ENCODE measurements at places on chromosomes 1 and 21.

- no peak for ATAC-seq
Measured at GRCh38 chr1:206719169-206719839, 34.6 kb downstream of the MAPKAPK2 start.

DNA sequence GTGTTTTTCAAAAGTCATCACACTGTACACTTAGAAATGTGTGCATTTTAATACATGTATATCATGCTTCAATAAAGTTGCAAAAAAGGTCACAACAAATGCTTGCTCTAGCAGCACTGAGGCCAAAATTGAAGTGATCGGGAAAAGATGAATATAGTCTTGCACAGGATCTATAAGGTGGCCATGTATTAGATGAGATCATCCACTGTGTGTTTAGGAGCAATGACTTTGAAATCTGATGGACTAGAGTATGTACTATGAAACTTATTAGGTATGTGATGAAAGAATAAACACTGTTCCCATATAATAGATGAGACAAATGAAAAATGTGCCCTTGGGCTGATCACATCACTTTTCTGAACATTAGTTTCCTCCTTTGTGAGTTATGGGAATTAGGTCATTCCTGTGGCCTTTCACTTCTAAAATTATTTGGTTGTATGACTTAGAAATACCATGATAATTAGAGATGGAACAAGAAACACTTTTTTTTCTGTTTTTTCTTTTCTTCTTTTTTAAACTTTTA is 984.6 kb downstream of the ADGRL2 start:
- ATAC-seq, result no peak

DNA sequence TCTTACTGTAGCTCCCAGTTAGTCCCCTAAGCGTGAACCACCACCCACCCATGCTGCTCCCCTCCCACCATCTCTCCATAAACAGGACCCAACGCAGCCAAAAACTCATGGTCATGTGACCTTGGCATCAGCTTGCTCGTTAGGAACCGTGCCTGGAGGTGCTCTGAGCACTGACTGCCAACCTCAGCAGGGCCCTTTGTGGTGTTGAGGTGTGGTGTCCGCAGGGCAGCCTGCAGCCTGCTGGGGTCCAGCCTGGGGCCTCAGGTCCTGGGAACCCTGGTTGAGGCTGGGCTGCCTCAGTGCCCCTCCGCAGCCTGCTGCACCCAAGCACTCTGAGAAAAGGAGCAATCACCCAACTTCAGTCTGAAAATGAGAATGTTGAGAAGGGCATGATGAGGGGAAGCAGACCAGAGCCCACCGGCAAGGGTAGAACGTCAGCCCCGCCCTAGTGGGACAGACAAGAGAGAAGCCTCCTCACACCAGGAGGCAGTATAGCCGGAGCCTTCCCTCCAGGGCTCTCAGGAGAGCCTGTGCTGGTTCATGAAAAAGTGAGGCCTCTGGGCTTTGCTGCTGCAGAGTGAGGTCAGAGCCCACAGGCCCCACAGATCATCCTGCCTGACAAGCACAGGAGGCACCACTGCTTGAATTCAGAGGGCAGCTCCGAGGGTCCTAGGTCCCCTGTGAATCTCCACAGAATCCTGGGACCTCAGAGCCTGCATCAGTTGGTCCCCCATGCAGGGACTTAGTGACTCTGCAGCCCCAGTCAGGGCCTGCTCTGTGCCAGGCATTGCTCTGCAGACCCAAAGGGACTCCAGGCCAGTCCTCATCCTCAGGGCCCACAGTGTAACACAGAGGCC is 4.9 kb upstream of the COL6A2 start:
- no peak for ATAC-seq

DNA sequence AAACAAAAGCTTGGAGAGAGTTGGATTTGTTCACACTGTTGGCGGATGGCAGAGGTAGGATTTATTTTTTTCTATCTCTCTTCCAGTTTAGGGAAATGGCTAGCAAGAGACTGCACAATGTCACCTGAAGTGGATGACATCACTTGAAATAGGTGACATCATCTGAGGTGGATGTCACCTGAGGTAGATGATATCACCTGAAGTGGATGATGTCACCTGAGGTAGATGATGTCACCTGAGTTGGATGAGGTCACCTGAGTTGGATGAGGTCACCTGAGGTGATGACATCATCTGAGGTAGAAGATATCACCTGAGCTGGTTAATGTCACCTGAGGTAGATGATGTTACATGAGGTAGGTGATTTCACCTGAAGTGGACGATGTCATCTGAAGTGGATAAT is 413.4 kb downstream of the DSCAM start:
- no peak for ATAC-seq

- no peak for ATAC-seq
Measured at GRCh38 chr1:56880774-56881173, 26.2 kb downstream of the C8A start.

GRCh38 chr1:70401974-70402373 is 9.1 kb upstream of the CTH start:
- ATAC-seq, result no peak

DNA sequence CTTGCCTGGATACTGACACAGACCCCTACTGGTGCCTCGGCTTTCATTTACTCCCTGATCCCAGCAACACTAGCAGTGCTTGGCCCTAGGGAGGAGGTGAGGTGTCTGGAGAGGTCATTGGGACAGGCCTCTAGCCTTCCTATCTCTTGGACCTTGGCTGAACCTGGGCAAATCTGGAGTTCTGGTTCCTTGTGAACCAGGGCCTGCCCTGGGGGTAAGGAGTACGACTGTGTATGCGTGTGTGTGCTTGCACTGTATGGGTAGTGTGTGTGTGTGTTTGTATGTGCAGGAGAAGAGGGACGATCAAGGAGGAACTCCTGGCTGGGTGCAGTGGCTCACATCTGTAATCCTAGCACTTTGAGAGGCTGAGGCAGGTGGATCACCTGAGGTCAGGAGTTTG is 252.7 kb upstream of the CSF3R start:
- no peak for ATAC-seq

DNA sequence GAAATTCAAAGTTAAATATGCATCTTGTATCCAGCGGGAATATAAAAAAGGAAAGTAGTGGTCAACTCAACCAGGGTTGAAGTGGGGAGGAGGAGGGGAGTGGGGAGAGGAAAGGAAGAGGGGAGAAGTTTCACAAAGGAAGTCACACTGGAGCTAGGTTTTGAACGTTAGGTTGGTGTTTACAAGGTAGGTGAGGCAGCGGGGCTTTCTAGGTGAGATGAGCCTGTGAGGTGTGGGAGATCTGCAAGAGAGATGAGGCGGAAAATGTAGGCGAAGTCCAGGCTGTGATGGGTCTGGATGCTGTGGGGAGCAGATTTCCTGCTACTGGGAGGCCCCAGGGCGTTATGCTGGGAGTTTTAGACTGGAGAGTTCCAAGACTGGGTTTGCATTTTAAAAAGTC is 36.1 kb upstream of the IL20 start:
- ATAC-seq, result no peak

DNA sequence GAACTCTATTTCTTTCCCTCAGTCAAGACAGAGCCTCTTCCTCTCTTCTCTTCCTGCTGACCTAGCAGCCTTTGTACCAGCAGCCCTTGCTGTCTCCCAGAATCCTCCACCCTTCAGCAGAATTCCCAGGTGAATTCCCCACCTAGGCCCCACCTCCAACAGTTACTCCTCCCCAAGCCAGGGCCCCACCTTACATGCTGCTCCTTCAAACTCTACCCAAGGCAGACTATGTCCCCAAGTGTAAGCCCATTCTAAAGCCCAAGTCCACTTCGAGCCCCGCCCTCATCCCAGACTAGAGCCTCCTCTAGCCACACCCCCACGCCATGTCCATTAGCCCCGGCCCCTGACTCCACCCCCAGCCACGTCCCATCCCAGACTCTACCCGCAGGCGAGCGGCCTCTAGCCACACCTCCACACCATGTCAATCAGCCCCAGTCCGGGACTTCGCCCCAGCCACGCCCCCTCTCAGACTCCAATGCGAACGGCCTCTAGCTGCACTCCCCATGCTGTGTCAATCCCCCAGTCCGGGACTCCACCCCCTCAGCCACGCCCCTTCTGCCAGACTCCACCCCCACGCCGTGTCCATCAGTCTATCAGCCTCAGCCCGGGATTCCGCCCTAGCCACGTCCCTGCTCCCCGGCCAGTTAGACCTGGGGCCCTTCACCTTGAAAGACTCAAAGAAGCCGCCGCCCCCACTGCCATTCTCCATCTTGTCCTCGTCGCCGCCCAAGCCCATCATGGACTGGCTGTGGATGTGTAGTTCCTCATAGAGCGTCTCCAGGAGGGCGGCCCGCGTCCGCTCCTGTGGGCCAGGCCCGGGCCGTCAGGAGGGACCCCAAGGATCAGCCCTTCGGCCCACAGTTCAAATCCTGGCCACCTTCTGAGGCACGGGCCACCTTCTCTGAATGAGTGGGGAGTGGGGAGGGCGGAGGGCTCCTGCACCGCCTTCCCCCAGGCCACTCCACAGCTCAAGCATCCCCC is 61.3 kb downstream of the RAP1GAP start:
- ATAC-seq, result no peak

DNA sequence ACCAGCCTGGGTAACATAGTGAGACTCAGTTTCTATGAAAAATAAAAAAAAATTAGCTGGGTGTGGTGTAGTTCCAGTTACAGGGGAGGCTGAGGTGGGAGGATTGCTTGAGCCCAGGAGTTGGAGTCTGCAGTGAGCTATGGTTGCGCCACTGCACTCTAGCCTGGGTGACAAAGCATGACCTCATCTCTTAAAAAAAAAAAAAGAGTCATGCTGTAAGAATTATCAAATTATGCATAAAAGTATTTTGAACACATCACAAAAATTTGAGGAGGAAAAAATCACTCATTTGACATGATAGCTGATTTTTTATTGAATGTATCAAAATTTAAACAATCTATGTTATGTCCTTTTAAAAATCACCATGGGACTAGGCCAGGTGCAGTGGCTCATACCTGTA is 17.8 kb downstream of the CCDC30 start:
- no peak for ATAC-seq

DNA sequence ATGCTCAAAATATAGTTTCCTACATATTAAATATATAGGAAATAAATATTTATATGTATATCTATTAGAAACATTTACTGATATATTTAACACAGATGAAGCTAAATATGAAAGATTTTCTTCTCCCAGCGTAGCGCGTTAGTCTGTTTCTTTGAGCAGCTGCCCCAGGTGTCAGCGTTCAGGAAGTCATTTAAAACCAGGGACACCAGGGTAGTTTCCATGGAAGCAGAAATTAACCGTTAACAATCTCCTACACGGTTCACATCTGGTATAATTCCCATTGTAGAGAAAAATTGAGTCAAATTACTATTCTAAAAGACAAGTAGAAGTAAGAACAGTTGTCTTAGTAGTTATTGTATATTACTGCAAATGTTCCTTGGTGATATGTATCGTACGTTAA is 1443.7 kb downstream of the MRPL39 start:
- ATAC-seq, result no peak

DNA sequence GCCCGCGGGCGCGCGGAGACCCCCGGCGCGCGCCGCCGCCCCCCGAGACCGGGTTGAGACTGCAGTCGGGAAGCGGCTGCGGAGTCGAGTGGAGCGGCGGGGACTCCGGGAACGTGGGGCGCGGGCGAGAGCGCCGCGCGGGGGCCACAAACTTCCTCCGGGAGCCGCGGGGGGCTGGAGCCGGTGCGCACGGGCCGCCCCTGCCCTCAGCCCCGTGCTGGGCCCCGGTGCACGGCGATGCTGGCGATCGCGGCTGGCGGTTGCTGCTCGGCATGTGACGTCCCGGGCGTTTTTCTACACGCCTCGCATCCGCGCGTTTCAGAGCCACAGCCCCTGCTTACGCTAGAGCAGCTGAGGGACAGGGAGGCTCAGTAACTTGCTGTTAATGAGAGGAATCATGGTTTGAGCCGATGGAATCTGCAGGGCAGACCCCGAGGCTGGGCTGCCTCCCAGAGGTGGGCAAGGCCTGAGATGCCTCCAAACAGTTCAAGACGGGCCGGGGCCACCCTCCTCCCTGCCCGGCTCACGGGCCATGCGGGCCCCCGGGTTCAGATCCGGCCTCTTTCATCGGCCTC is 520 bp downstream of the TMEM201 start:
- peak; percentile 20 for ATAC-seq

- ATAC-seq, result no peak
Measured at GRCh38 chr1:39086386-39086785, 60.2 kb downstream of the NDUFS5 start.

DNA sequence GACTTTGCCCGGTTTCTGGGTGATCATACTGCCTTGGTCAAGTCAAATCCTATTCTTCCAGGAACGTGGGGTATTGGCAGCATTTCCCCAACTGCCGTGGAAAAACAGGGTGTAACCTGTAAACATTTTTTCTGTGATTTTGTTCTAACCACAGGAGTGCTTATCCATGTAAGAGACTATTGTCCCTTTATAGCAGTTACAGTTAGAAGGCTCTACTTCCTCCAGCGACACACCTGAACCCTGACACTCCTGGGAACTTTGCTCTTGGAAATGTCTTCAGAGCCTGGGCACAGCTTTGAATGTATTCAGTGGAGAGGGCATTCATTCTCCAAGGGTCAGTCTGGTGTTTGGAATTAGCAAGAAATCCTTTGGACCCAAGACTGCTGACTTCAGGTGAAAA is 26.4 kb upstream of the ARHGEF10L start:
- no peak for ATAC-seq

- no peak for ATAC-seq
Measured at GRCh38 chr1:185517808-185518419, 200.9 kb upstream of the IVNS1ABP start.

- ATAC-seq, result no peak
Measured at GRCh38 chr1:162193815-162194214, 124.3 kb downstream of the NOS1AP start.

DNA sequence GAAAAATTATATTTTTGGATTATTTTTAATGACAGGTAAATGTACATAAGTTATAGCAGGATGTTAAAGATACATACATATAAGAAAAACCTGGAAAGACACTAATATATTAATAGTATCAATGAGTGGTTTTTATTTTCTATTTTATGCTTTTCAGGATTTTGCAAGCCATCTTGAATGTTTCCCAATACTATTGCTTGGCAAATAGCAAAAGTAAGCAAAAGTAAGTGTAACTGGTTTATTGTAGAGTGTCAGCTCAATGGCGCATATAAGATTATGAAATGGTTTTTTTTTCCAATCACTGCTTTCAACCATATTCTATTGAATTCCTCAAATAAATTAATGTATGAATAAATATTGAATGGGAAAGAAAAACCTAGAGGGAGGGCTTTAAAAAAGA is 36.4 kb downstream of the ZNF684 start:
- ATAC-seq, result no peak

- ATAC-seq, result peak; percentile 3
Measured at GRCh38 chr1:150235294-150235851, 539 bp downstream of the ANP32E start.

- ATAC-seq, result peak; percentile 43
Measured at GRCh38 chr1:217965156-217965786, 319.8 kb upstream of the RRP15 start.

GRCh38 chr1:61956016-61956645 is 213.9 kb downstream of the PATJ start:
- no peak for ATAC-seq

DNA sequence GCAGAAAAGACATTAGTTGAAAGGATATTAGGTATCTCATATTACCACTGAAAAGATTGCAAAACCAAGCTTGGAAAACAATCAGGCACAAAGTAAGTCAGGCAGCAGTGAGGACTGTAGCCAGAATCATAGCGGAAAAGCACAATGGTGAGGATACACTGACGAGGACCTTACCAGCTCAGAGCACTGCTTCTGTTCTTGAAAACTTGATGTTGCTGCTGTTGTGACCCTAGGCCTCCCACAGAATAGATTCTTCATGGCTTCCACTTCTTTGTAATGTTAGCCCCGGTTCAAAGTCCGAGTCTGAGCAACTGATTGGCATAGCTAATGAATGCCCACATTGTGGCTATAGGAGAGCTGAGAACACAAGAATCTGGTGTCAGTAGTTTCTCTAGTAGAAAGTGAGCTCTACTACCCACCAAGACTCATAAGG is 45.2 kb upstream of the LRRC8C start:
- no peak for ATAC-seq

GRCh38 chr1:37394574-37395464 is 79.6 kb upstream of the ZC3H12A start:
- no peak for ATAC-seq

Data from SK-N-SH treated with all-trans-retinoic acid at 6 μM for 48 hours (cell line).